Stimulated activated memory B cell treated with anti-CD40 and anti-IgM and Interleukin-4, amounts not matched to agents 10 μg/mL and 1 μg/mL and 100 μg/mL, for 72 hours (primary cell): ENCODE measurements at places on chromosomes 11 and 22.

- ATAC-seq: peak; percentile 73
- H3K4me3 ChIP-seq: no peak overlapping the region
- no peak overlapping the region for H3K27ac ChIP-seq
- H3K36me3 ChIP-seq: peaks cover 3% of the 10 kb centered on the region
- no peaks in the 10 kb centered on the region for H3K4me1 ChIP-seq
Observed at GRCh38 chr11:108647701-108648527, 17.0 kb upstream of the DDX10 start.

DNA sequence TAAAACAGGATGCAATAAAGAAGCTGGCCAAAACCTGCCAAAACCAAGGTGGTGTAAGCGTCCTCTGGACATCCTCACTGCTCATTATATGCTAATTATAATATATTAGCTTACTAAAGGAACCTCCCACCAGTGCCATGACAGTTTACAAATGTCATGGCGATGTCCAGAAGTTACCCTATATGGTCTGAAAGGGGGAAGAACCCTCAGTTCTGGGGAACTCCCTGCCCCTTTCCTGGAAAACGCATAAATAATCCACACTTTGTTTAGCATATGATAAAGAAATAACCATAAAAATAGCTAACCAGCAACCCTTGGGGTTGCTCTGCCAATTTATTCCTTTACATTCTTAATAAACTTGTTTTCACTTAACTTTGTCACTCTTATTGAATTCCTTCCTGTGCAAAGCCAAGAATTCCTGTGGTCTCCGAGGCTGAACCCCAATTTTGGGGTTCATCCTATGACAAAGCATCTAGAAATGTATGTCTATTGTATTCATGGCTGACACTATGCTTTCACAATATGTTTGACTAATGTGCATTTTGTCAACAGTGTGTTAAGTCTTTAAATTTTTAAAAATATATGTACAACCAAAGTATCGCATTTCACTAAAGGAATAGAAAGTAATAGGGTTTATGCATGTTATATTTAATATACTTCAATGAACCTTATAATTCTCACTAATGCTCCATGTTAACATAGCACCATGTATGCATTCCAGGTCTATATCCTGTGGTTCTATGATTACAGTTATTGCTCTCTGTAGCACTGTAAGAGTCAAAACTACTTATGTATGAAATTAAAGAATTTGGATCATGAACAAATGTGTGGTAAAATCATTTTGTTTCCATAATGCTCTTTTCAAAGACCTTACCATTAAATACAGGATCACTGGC lies 25.1 kb downstream of the LGR4 start:
- H3K36me3 ChIP-seq: no peaks in the 10 kb centered on the region
- no peak for ATAC-seq
- H3K27ac ChIP-seq: no peak overlapping the region
- no peaks in the 10 kb centered on the region for H3K27me3 ChIP-seq

DNA sequence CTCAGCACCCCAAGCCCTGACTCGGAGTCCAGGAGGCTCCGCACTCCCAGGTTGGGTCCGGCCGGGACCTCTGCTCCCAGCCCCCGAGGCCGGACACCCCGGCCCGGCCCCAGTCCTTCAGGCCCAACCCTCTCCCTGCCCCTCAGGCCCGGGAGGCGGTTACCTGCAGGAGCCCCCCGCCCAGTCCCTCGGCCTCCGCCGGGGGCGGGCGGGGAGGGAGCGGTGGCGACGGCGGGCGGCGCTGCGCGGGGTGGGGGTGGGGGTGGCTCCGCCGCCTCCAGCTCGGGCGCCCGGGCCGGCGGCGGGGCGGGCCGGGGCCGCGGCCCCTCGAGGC lies 310 bp downstream of the TCF20 start:
- peak overlapping the region; percentile 84 for H3K4me3 ChIP-seq
- H3K4me1 ChIP-seq: peaks cover 25% of the 10 kb centered on the region
- ATAC-seq: peak; percentile 79

GRCh38 chr11:33296695-33297094 lies 39.5 kb downstream of the HIPK3 start:
- H3K4me3 ChIP-seq: no peak overlapping the region
- H3K27ac ChIP-seq: no peak overlapping the region
- no peaks in the 10 kb centered on the region for H3K27me3 ChIP-seq
- peaks cover 44% of the 10 kb centered on the region for H3K4me1 ChIP-seq
- H3K36me3 ChIP-seq: peaks cover 41% of the 10 kb centered on the region
- no peak for ATAC-seq

GRCh38 chr11:6646071-6646470 lies 9.5 kb downstream of the DCHS1 start:
- H3K36me3 ChIP-seq: no peaks in the 10 kb centered on the region
- no peaks in the 10 kb centered on the region for H3K4me1 ChIP-seq
- H3K4me3 ChIP-seq: no peak overlapping the region
- no peaks in the 10 kb centered on the region for H3K27me3 ChIP-seq
- peak; percentile 64 for ATAC-seq

- H3K27me3 ChIP-seq: peaks cover 9% of the 10 kb centered on the region
- no peak overlapping the region for H3K27ac ChIP-seq
- H3K36me3 ChIP-seq: no peaks in the 10 kb centered on the region
- ATAC-seq: no peak
Observed at GRCh38 chr11:15494740-15495139, 380.0 kb downstream of the INSC start.

GRCh38 chr11:117547195-117547850 lies 219.7 kb downstream of the CEP164 start:
- H3K36me3 ChIP-seq: no peaks in the 10 kb centered on the region
- H3K27ac ChIP-seq: no peak overlapping the region
- no peaks in the 10 kb centered on the region for H3K4me1 ChIP-seq
- peaks cover 52% of the 10 kb centered on the region for H3K27me3 ChIP-seq
- H3K4me3 ChIP-seq: no peak overlapping the region

DNA sequence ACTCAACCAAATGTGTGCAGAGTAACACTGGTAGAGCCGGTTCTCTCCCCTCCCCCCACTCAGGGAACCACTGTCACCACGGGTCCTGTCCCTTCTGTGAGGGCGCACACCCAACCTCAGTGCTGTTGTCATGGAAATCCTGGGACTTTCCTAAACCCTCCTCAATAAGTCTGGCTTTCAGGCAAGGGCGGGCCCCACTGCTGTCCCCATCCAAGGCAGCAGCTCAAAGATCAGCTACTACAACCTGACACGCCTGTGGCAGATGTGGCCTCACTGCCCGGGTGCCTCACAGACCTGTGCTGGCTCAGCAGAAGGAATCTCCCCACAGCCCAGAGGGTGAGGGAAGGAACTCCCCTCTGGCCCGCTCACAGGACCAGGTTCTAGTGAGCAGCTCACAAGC lies 2.2 kb downstream of the PRODH start:
- H3K36me3 ChIP-seq: no peaks in the 10 kb centered on the region
- no peak overlapping the region for H3K4me3 ChIP-seq
- H3K27ac ChIP-seq: no peak overlapping the region
- H3K27me3 ChIP-seq: no peaks in the 10 kb centered on the region

- H3K27me3 ChIP-seq: no peaks in the 10 kb centered on the region
- ATAC-seq: no peak
Observed at GRCh38 chr11:104122011-104122635, 41.8 kb downstream of the PDGFD start.

DNA sequence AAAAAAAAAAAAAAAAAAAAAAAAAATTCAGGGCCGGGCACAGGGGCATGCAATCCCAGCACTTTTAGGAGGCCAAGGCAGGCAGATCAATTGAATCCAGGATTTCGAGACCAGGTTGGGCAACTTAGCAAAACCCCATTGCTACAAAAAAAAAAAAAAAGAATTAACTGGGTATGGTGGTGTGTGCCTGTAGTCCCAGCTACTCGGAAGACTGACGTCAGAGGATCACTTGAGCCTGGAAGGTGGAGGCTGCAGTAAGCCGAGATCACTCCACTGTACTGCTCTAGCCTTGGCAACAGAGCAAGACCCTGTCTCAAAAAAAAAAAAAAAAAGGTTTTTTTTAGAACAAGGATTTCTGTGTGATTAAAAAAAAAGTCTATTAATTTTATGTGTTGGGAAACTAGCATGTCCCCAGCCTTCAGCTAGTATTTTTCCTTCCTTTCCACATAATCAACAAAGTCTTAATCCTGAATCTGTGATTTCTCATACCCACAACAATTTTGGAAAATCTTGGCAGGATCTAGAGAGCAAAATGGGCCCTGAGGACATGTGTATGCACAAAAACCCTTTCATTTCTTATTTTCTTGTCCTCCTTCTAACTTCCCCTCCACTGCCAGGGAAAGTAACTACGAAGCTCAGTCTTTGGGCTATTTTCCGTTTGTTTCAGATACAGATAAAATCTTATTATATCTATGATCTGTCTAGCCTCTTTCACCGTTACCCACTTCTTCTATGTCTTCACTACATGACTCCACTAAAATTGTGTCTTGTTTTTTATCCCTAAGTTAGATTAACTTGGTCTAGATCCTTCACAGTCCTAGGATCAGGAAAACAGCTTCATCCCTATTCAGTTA lies 5.7 kb upstream of the AMBRA1 start:
- no peaks in the 10 kb centered on the region for H3K27me3 ChIP-seq
- H3K36me3 ChIP-seq: peaks cover 9% of the 10 kb centered on the region
- peaks cover 11% of the 10 kb centered on the region for H3K4me1 ChIP-seq
- H3K27ac ChIP-seq: no peak overlapping the region

DNA sequence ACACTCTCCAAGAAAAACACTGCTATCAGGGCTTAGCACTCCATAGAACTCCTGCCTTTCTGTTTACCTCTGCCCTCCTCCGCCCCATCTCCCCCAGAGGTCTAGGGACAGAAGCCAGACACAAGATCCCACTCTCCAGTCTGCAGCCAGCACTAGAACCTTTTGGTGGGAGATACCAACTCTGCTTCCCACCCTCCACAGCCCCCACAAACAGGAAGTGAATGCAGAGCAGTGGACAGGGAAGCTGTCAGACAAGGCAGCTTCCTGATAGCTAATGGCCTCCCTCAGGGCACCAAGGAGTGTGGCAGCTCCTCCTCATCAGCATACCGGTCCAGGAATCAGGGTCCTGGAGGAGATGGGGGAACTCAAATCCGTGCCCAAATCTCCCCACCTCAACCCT lies 5.1 kb downstream of the SCN4B start:
- no peaks in the 10 kb centered on the region for H3K36me3 ChIP-seq
- peaks cover 77% of the 10 kb centered on the region for H3K27me3 ChIP-seq
- H3K4me3 ChIP-seq: no peak overlapping the region
- no peaks in the 10 kb centered on the region for H3K4me1 ChIP-seq
- no peak for ATAC-seq
- no peak overlapping the region for H3K27ac ChIP-seq

GRCh38 chr11:12845739-12846358 lies 163.3 kb upstream of the RASSF10 start:
- no peaks in the 10 kb centered on the region for H3K4me1 ChIP-seq
- H3K36me3 ChIP-seq: no peaks in the 10 kb centered on the region
- no peak for ATAC-seq
- no peak overlapping the region for H3K4me3 ChIP-seq
- peaks cover 3% of the 10 kb centered on the region for H3K27me3 ChIP-seq

DNA sequence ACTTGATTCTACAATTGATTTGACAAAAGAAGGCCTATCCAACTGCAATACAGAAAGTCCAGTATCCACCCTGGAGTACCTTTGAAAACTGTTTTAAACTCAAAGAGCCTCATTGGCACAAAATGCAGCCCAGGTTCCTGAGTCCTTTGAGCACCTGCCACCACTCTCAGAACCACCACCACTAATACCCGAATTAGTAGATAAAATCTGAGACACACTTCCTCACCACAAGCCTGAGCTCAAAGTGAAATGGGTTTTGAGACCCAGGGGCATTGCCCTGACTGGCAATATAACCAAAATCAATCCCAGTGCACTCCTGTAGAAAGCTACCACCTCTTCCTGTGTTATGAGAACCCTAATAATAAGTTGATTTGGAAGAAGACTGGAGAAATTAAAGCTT lies 215.7 kb downstream of the CSNK2A3 start:
- H3K27ac ChIP-seq: no peak overlapping the region
- H3K27me3 ChIP-seq: peaks cover 17% of the 10 kb centered on the region
- H3K4me3 ChIP-seq: no peak overlapping the region
- no peak for ATAC-seq
- no peaks in the 10 kb centered on the region for H3K4me1 ChIP-seq
- no peaks in the 10 kb centered on the region for H3K36me3 ChIP-seq

DNA sequence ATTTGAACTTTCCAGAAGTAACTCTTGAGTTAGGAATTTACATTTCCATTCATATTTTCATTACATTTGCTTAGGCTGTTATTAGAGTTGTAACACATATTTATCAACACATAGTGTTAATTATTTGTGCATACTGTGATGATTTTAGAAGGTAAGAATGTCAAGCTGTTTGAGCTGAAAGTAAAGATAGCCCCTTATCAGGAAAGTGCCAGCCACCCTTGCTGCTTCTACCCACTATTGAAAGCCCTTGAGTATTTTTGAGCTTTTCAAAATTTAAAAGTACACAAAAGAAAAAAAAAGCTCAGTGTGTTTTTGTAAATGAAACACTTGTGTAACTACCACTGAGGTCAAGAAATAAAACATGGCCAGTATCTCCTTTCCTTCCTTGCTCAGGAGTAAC lies 8.0 kb downstream of the APLP2 start:
- H3K36me3 ChIP-seq: no peaks in the 10 kb centered on the region
- no peaks in the 10 kb centered on the region for H3K27me3 ChIP-seq
- H3K27ac ChIP-seq: no peak overlapping the region
- peaks cover 6% of the 10 kb centered on the region for H3K4me1 ChIP-seq

- peaks cover 66% of the 10 kb centered on the region for H3K27me3 ChIP-seq
- no peaks in the 10 kb centered on the region for H3K4me1 ChIP-seq
- H3K4me3 ChIP-seq: no peak overlapping the region
- peaks cover 2% of the 10 kb centered on the region for H3K36me3 ChIP-seq
Observed at GRCh38 chr22:29138556-29139305, 65.9 kb downstream of the KREMEN1 start.

DNA sequence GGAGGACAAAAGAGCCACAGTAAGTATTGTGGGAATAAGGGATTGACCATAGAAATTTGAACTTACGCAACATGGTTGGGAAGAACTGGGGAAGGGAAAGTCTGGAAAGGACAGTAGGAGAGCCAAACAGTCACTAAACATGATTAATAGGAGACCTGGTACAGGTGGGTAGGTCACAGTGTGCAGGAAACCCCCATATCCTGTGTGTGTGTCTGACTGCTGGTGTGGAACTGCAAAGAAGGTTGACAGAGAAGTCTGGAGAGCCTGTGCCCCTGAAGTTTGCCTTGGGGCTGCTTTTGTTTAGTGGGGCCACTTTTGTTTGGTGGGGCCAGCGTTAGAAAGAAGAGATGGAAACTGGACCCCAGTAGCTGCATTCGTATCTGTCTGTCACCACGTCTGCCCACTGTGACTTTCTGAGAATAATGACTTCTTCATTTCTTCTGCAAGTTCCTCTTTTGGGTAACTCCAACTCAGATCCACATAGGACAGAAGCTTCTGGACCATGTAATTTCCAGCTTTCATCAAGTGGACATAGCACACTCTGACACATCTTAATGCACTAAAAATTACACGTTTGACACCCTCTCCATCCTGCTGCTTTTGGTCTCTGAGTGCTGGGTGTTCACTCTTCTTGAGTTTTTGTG lies 126.8 kb upstream of the RAG2 start:
- no peaks in the 10 kb centered on the region for H3K36me3 ChIP-seq
- H3K27me3 ChIP-seq: no peaks in the 10 kb centered on the region
- peaks cover 15% of the 10 kb centered on the region for H3K4me1 ChIP-seq
- no peak overlapping the region for H3K27ac ChIP-seq
- peak; percentile 79 for ATAC-seq

GRCh38 chr11:66183494-66184048 lies 84.9 kb upstream of the RAB1B start:
- H3K4me1 ChIP-seq: peaks cover 30% of the 10 kb centered on the region
- H3K27me3 ChIP-seq: no peaks in the 10 kb centered on the region
- ATAC-seq: no peak
- H3K36me3 ChIP-seq: peaks cover 14% of the 10 kb centered on the region
- no peak overlapping the region for H3K4me3 ChIP-seq
- no peak overlapping the region for H3K27ac ChIP-seq
